Stimulated activated CD8-positive, alpha-beta memory T cell treated with anti-CD3 and anti-CD28 coated beads, Interleukin-7, amount 100 ng/mL, for 1 hour (primary cell): ENCODE measurements at places on chromosomes 7 and 10.

DNA sequence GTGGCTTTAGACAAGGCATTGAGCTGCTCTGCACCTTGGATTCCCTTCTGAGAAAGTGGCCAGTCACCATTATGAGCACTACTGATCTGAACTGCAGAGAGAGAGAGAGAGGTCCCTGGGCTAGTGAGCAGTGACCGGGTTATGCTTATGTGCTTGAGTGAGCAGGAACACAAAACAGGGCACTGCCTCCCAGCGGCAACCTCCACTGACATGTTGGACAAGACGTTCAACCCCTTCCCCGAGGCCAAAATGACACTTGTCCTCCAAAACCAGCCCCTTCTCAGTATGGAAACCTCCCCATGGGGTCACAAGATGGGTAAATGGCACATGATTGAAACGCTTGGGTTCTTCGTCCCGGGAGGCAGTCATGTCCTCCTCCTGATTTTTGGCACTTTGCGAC lies 339.4 kb upstream of the ZMIZ1 start:
- no peak for DNase-seq

GRCh38 chr10:22219308-22219707 lies 1.5 kb upstream of the EBLN1 start:
- no peak for DNase-seq

- DNase-seq = no peak
These were observed 962.8 kb downstream of the DNAJB9 start for GRCh38 chr7:109532262-109532992.

GRCh38 chr7:94580601-94581000 lies 71.0 kb downstream of the CASD1 start:
- DNase-seq = no peak

- no peak for DNase-seq
These were observed 29.3 kb downstream of the CCNJ start for GRCh38 chr10:96072674-96073073.

GRCh38 chr7:17769918-17770317 lies 170.4 kb downstream of the SNX13 start:
- DNase-seq = peak; percentile 19

DNA sequence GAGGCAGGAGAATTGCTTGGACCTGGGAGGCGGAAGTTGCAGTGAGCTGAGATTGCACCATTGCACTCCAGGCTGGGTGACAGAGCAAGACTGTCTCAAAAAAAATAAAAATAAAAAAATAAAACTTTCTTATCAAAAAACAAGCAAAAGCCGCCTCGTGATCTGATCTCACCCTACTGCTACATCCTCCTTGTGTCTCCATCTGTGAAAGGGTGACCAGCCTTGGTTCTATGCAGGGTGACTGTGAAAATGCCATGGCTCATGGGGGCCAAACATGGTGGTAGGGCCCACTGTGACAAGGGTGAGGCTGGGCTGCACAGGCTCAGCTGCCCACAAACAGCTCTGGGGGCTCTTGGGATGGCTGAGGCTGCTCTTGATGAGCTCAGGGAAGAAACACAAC lies 968 bp upstream of the OPN4 start:
- no peak for DNase-seq

DNA sequence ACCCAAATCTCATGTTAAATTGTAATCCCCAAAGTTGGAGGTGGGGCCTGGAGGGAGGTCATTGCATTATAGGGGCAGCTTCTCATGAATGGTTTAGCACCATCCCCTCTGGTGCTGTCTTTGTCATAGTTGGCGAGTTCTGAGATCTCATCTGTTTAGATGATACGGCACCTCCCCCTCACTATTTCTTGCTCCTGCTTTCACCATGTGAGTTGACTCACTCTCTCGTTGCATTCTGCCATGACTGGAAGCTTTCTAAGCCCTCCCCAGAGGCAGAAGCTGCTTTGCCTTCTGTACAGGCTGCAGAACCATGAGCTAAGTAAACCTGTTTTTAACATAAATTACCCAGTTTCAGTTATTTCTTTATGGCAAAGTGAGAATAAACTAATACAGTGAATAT lies 18.9 kb upstream of the ZNF138 start:
- no peak for DNase-seq

- DNase-seq = no peak
These were observed 235.7 kb downstream of the AGMO start for GRCh38 chr7:15326044-15326644.

DNA sequence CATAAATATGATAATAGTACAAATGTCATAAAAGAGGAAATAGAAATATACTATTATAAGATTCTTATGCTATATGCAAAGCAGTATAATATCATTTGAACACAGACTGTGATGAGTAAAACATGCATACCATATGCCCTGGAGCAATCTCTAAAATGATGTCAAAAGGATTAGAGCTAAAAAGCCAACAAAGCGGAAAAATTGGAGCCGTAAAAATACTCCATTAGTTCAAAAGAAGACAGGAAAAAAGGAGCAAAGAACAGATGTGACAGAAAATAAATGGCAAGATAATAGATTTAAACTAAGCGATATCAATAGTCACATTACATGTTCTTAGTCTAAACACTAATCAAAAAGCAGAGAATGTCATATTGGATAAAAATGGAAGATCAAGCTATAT lies 191.0 kb upstream of the PLPP4 start:
- DNase-seq = no peak
